Mammary epithelial cell (primary cell): ENCODE measurements at places on chromosomes 7 and 10. TPM values are rescaled to one million over a fixed set of nuclear protein-coding genes. Genes with fewer than 3 reads are reported as not detected.

GRCh38 chr10:88810196-88810961 lies 7.8 kb downstream of the LIPM start:
- DNase-seq: peak; percentile 65

DNA sequence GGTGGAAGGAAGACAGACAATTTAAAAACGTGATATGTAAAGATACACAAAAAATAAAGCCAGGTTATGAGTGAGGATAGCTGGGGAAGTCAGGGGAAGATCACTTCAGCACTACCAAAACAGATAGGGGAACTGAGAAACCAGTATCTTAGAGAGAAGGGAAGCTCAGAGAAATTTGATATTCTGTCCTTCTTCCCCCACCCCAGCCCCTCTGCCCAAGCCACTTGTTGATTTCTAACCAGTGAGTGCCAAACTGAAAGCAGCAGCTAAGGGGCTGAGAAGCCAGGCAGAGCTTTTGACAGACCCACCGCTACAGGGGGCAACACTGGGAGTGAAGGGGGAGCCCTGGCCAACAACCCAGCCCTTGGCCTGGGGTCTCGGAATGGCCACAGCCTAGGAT lies 9.1 kb upstream of the SLC29A3 start:
- DNase-seq: no peak

DNA sequence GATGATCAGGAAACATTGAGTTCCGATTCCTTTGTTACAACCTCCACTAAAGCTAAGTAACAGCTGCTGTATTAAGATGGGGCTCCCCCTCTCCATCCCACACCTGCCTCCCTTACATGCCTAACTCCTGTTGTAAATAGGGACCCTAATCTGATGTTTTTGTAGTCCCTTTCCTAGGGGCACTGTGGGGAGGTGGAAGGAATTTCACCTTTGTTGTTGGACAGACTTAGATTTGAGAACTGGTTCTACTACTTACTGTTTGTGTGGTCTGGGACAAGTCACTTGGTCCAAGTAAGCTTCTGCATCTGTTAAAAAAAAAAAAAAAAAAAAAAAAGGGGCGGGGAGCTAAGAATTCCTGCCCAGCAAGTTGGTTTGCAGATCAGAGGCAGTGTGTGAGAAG lies 42.6 kb downstream of the KIAA1217 start:
- DNase-seq: peak; percentile 33

SSBP1 gene
- 163 and 214 TPM in 2 replicates for total RNA-seq

- peak; percentile 82 for DNase-seq
Measured at GRCh38 chr10:76583711-76584161, 1053.9 kb downstream of the KCNMA1 start.

GRCh38 chr10:52108236-52108635 lies 205.8 kb upstream of the DKK1 start:
- no peak for DNase-seq

- peak; percentile 7 for DNase-seq
Measured at GRCh38 chr7:47361236-47361635, 220.7 kb downstream of the TNS3 start.

SRRM3 gene
- total RNA-seq: 0.83 and 1.3 TPM in 2 replicates

CLCN1 gene
- total RNA-seq: not detected in 2 replicates
